ENCODE measurements at places on chromosomes 4 and X.

DNA sequence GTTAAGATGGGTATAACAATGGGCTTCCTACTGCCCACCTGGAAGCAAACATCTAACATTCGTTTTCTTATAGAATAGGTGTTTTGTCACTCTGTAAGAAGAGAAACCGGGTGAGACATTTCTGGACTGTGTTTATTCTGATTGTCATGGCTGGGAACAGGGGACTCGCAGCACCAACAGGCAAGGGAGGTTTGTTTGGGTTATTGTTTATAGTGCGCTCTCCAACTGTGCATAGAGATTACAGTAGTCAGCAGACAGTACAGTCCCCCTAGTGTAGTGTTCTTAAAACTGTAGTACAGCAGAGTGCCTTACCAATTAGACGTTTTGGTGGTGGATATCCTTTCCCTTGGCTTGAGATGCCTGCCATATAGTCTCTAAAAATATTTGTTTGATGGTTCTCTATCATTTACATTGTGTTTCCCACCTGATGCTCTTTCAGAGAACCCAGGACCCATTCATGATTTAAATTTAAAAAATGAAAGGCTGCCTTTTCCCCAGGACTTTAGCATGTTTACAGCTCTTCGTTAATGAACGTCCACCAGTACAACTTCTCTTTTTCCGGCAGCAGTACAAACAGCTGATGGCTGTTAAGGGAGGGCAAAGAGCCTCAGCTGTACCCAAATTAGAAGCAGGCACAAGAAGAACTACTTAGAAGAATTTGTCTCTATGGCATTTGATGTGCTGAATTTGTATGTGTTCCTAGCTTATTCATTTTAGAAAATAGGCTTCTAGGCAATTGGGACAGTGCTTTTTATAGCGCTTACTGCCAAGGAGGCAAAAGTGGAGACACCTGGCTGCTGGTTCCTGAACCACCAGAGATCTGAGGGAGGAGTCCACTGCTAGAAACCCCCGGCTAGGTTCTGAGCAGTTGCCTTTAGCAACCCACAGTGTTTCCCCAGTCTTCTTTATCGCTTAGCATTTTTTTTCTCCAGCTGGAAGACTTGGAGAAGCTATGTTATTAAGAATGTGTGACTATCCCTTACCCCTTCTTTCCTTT, 1.0 kb upstream of the RNF150 start:
- DNase-seq: no peak

DNA sequence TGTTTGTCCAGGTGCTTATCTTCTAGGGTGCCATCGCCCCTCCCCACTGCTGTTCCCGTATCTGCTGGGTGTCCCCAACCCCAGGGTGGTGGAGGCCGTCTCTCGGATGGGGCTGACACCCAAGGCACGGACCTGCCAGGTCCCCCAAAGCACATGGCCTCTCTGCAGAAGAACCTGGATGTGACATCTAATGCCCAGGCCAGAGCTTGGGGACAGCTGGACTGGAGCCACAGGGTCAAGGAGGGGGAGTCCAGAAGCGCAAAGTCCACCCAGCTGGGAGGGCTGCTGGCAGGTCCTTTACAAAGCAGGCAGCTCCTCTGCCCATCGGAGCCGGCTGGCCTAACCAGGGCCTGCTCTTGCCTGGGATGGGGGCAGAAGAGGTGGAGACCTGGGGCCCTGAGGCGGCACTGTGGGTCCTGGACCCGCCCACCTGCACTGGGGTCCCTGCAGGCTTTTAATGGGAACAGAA, 751 bp upstream of the DOK7 start:
- DNase-seq: no peak

- DNase-seq: no peak
Observed at GRCh38 chrX:13697455-13697854, 8.5 kb downstream of the RAB9A start.

DNA sequence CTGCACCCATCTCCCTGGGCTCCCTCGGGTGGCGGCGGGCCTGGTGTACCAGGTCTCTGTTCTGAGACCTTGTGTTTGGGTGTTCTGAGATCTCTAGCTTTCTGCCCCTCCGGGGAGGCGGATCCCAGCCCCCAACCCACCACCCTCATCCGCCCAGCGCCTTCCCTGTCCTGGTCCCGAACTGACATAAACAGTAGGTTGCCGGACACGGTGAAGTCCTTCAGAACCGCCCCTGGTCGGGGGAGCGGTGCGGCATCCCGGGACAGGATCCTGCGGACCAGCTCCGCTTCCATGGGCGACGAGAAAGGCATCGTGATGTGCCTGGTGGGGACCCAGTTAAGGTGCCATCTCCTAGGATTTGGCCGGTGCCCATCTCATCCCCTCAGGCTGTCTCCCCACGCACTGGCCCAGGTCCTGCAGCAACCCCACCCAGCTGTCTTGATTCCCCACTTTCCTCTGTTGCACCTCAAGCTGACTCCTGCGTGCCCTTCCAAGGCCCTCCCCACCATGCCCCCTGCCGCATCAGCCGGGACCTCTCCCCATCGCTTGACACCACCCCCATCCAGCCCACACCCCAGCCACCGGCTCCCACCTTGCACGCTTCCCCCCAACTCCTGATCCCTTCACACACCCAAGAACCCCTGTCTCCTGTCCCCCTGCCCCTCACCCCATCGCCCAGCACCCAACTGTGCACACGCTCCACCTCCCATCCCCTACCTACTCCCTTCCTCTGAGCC, 900 bp downstream of the CTAG2 start:
- DNase-seq: no peak

GRCh38 chrX:107648332-107648731, 20.0 kb downstream of the PRPS1 start:
- no peak for DNase-seq

GRCh38 chr4:146051728-146052391, 113.2 kb upstream of the ZNF827 start:
- no peak for DNase-seq

- no peak for DNase-seq
Observed at GRCh38 chrX:46912603-46913491, 626 bp downstream of the JADE3 start.
